Hepatocyte (in vitro differentiated cells): ENCODE measurements at places on chromosomes 7 and 10. TPM values are rescaled to one million over a fixed set of nuclear protein-coding genes. Genes with fewer than 3 reads are reported as not detected.

The DYNC1I1 gene
- total RNA-seq, result 2.5 and 4.6 TPM in 2 replicates

The EVX1 gene
- 1.1 and 1.6 TPM in 2 replicates for total RNA-seq

- H3K27ac ChIP-seq, result no peak overlapping the region
- no peaks in the 10 kb centered on the region for H3K27me3 ChIP-seq
- DNase-seq, result no peak
- no peaks in the 10 kb centered on the region for H3K4me1 ChIP-seq
These were observed 67.7 kb downstream of the GNA12 start for GRCh38 chr7:2776401-2776800.

- DNase-seq, result no peak
- no peaks in the 10 kb centered on the region for H3K27me3 ChIP-seq
- no peaks in the 10 kb centered on the region for H3K36me3 ChIP-seq
- H3K4me1 ChIP-seq, result no peaks in the 10 kb centered on the region
These were observed 75.2 kb downstream of the ZNF22 start for GRCh38 chr10:45075826-45076380.

GRCh38 chr10:17474595-17475323, 20.4 kb upstream of the ST8SIA6 start:
- no peaks in the 10 kb centered on the region for H3K36me3 ChIP-seq
- H3K4me3 ChIP-seq, result no peak overlapping the region
- DNase-seq, result peak; percentile 14
- no peak overlapping the region for H3K27ac ChIP-seq
- H3K27me3 ChIP-seq, result no peaks in the 10 kb centered on the region
- no peaks in the 10 kb centered on the region for H3K4me1 ChIP-seq

- peak; percentile 15 for DNase-seq
- no peaks in the 10 kb centered on the region for H3K4me1 ChIP-seq
- no peak overlapping the region for H3K27ac ChIP-seq
- no peaks in the 10 kb centered on the region for H3K36me3 ChIP-seq
- H3K27me3 ChIP-seq, result no peaks in the 10 kb centered on the region
- no peak overlapping the region for H3K4me3 ChIP-seq
These were observed 271.9 kb downstream of the PLXDC2 start for GRCh38 chr10:20088061-20088701.

DNA sequence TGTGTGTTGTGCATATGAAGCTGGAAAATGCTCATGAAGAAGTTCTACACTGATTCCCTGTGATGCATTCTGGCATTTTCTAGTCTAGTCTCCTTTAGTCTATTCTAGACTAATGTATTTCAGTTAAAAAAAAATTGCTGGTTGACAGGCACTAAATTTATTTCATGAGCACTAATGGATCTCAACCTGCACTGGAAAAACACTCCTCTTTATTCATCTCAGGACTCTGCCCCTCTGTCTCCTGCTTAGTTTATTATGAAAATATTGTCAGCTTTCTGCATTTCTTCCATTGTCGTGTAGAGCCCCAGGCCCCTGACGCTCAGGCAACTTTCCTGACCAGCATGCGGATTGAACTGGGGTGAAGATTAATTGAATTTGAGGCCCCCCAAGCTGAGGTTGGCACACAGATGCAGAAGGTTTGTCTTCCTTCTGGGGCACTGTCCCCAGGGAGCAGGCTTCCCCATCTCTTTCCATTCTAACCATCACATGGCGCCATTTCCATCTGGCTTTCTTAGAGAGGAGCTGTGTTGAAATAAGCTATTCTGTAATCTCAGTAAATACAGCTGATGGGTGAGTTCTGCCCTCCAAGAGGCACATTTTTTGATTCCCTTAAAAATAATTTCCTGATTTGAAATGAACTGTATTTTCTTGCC, 128.7 kb downstream of the INSYN2A start:
- DNase-seq, result no peak
- H3K27me3 ChIP-seq, result no peaks in the 10 kb centered on the region
- H3K4me1 ChIP-seq, result no peaks in the 10 kb centered on the region
- H3K4me3 ChIP-seq, result no peak overlapping the region
- H3K27ac ChIP-seq, result no peak overlapping the region

DNA sequence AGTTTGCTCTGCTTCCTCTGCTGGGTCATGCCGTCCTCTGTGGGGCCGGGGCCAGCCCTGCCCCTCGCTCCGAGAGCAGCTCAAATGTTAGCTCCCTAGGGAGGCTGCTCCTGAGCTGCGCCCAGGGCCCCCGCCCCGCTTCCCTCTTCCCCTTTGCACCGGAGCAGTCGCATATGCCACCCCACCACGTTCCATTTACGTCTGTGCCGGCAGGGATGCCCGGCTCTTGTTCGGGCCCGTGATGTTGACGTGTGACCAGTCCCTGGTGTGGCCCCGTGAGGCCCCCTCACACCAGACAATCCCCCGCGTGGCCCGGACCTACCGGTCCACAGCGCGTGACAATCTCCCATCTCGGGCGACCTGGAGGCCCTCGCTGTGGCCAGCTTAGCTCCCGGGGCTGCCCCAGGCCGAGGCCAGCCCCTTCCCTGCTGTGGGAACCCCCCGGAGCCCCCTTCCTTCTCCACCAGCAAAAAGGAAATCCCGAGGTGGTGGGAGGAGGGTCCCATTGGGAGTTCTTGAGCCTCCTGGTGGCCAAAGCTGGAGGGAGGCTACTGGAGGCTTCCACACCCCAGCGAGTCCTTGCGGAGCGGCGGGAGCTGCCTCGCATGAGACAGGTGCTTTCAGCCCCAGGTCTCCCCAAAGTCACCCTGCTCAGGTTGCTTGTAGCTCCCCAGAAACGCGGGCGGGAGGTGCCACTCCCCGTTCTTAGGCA, 15.2 kb downstream of the FAM20C start:
- H3K27ac ChIP-seq, result no peak overlapping the region
- H3K4me3 ChIP-seq, result no peak overlapping the region
- H3K36me3 ChIP-seq, result no peaks in the 10 kb centered on the region
- no peaks in the 10 kb centered on the region for H3K4me1 ChIP-seq
- H3K27me3 ChIP-seq, result no peaks in the 10 kb centered on the region
- DNase-seq, result no peak

The GHRHR gene
- 12.2 TPM in 1 of 2 replicates, not detected in the other for total RNA-seq

The PNLIP gene
- 0.13 TPM in 1 of 2 replicates, not detected in the other for total RNA-seq

GRCh38 chr10:10363217-10363616, 654.5 kb upstream of the CELF2 start:
- no peak overlapping the region for H3K4me3 ChIP-seq
- no peaks in the 10 kb centered on the region for H3K4me1 ChIP-seq
- H3K36me3 ChIP-seq, result no peaks in the 10 kb centered on the region
- H3K27me3 ChIP-seq, result no peaks in the 10 kb centered on the region

DNA sequence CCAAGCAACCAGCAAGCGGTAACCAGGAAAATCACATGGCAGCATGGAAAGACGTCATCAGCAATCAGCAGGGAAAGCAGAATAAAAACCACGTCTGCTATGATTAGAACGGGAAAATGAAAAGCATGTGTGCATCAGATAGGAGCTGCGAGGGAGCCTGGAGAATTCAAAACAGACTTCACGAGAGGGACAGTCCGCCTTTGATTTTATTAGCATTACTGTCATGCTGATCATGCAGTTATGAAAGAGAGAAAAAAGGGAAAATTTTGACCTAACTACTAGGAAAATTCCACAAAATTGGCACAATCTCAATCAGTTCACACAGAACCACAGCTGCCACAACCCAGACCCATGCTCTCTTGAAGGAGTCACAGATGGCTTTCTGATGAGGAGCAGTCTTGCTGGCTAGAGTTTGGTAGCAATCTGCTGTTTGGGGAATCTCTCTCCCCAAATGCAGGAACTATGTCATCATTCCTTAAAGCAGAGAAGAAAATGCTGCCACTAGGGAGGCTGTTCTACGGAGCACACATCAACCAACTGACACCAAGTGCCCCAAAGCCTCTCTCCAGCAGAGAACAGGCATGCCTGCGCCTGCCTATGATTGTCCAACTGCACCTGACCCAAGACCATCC, 295.9 kb downstream of the TNS3 start:
- DNase-seq, result no peak
- H3K27ac ChIP-seq, result peak overlapping the region; percentile 51
- peaks cover 5% of the 10 kb centered on the region for H3K4me1 ChIP-seq

The CRYGN gene
- total RNA-seq, result not detected in 2 replicates

The TSPAN33 gene
- total RNA-seq, result 9.6 and 10.4 TPM in 2 replicates

GRCh38 chr7:44096326-44096881, 7.7 kb upstream of the AEBP1 start:
- no peak overlapping the region for H3K27ac ChIP-seq
- no peaks in the 10 kb centered on the region for H3K36me3 ChIP-seq
- no peak overlapping the region for H3K4me3 ChIP-seq
- peaks cover 5% of the 10 kb centered on the region for H3K4me1 ChIP-seq
- no peak for DNase-seq

The NRF1 gene
- total RNA-seq, result 12.0 and 21.7 TPM in 2 replicates

The THAP5 gene
- 36.9 and 39.1 TPM in 2 replicates for total RNA-seq

DNA sequence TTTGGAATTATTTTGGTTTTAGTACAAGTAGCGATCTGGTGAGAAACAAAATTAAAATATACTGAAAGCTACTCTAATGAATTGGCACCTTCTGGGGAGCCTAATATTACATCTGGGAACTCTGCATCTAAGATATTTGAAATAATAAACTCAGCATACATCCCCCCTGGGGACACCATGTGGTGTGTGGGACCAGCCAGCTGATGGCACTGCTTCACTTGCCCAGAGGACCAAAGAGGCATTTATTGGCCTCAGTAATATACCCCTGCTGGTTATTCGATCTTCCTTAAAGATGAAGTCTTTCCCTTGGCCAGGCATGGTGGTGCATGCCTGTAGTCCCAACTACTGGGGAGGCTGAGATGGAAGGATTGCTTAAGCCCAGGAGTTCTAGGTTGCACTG, 195.1 kb upstream of the AUTS2 start:
- H3K36me3 ChIP-seq, result no peaks in the 10 kb centered on the region
- H3K4me1 ChIP-seq, result no peaks in the 10 kb centered on the region
- H3K27ac ChIP-seq, result no peak overlapping the region
- H3K27me3 ChIP-seq, result no peaks in the 10 kb centered on the region

DNA sequence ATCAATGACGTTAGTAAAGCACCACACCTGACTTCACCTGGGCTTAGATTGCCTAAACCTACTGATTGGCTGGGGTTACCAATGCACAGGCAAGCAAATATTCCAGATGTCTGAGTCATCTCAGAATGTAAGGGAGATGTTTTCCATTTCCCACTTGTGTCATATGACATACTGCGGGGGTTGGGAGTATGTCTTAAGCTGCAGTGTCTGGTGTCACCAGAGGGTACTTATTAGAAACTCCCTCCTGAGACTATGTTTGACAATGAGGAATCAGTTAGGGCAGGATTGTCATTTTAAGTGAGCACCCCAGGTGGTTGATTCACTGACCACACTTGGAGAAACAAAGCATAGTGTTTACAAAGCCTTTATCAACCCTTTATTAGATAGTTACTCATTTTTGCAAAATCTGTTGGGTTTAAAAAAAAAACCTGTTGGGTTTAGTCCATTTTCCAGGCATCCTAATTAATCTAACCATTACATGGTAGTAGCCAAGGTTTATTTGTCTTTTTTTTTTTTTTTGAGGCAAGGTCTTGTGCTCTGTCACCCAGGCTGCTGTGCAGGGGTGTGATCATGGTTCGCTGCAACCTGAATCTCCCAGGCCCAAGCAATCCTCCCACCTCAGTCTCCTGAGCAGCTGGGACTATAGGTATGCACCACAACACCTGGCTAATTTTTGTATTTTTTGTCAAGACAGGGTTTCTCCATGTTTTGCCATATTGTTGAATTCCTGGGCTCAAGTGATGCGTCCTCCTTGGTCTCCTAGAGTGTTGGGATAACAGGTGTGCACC, 72.5 kb downstream of the CDK6 start:
- no peaks in the 10 kb centered on the region for H3K27me3 ChIP-seq
- H3K36me3 ChIP-seq, result no peaks in the 10 kb centered on the region
- peak; percentile 76 for DNase-seq

The SPDYE9 gene
- total RNA-seq, result 0.07 TPM in 1 of 2 replicates, not detected in the other

- peak overlapping the region; percentile 55 for H3K4me3 ChIP-seq
- peak; percentile 46 for DNase-seq
- H3K27ac ChIP-seq, result no peak overlapping the region
- H3K4me1 ChIP-seq, result peaks cover 4% of the 10 kb centered on the region
- peaks cover 78% of the 10 kb centered on the region for H3K27me3 ChIP-seq
- no peaks in the 10 kb centered on the region for H3K36me3 ChIP-seq
These were observed 191.0 kb downstream of the LSM5 start for GRCh38 chr7:32299133-32299702.

GRCh38 chr10:93333278-93333978, 148.7 kb downstream of the MYOF start:
- no peak overlapping the region for H3K4me3 ChIP-seq
- H3K36me3 ChIP-seq, result no peaks in the 10 kb centered on the region
- H3K27ac ChIP-seq, result no peak overlapping the region
- H3K27me3 ChIP-seq, result no peaks in the 10 kb centered on the region
- no peak for DNase-seq
- no peaks in the 10 kb centered on the region for H3K4me1 ChIP-seq

GRCh38 chr7:55096323-55096722, 77.5 kb downstream of the EGFR start:
- no peak overlapping the region for H3K4me3 ChIP-seq
- H3K36me3 ChIP-seq, result no peaks in the 10 kb centered on the region
- H3K27me3 ChIP-seq, result no peaks in the 10 kb centered on the region
- peaks cover 45% of the 10 kb centered on the region for H3K4me1 ChIP-seq

- no peak overlapping the region for H3K27ac ChIP-seq
- H3K4me3 ChIP-seq, result no peak overlapping the region
- H3K36me3 ChIP-seq, result no peaks in the 10 kb centered on the region
- DNase-seq, result no peak
These were observed 15.0 kb downstream of the RET start for GRCh38 chr10:43091846-43092245.

The SLC26A3 gene
- 14.2 and 18.1 TPM in 2 replicates for total RNA-seq

The STK31 gene
- total RNA-seq, result 0.10 and 2.6 TPM in 2 replicates

GRCh38 chr7:138382862-138383565, 77.0 kb upstream of the TRIM24 start:
- DNase-seq, result no peak
- no peak overlapping the region for H3K4me3 ChIP-seq
- H3K27ac ChIP-seq, result no peak overlapping the region
- H3K36me3 ChIP-seq, result no peaks in the 10 kb centered on the region

GRCh38 chr10:96541921-96542320, 28.2 kb upstream of the TLL2 start:
- no peaks in the 10 kb centered on the region for H3K27me3 ChIP-seq
- H3K4me3 ChIP-seq, result no peak overlapping the region
- no peaks in the 10 kb centered on the region for H3K4me1 ChIP-seq
- no peaks in the 10 kb centered on the region for H3K36me3 ChIP-seq
- no peak overlapping the region for H3K27ac ChIP-seq

- H3K36me3 ChIP-seq, result no peaks in the 10 kb centered on the region
- H3K4me1 ChIP-seq, result no peaks in the 10 kb centered on the region
- no peaks in the 10 kb centered on the region for H3K27me3 ChIP-seq
- DNase-seq, result no peak
These were observed 11.2 kb downstream of the SFTPD start for GRCh38 chr10:79937701-79938151.

DNA sequence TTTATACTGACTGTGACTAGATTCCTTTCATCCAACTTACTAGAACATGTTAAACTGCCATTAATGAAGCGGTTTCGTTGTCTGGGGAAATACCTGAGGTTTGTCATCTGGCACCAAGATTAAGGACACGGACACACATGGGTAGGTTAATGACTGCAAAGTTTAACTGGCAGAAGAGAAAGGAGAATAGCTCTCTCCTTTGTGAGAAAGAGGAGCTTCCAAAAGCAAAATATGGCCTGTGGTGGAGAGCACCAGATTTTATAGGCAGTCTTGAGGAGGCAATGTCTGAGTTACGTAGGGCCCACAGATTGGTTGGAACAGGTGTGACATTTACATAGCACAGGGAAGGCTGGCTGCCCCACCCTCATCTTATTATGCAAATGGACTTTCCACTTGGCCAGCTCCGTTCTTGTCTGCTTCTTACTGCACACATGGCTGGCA, 1193.0 kb upstream of the CELF2 start:
- H3K36me3 ChIP-seq, result no peaks in the 10 kb centered on the region
- H3K27ac ChIP-seq, result peak overlapping the region; percentile 93
- peak; percentile 50 for DNase-seq

The NXPH1 gene
- total RNA-seq, result 0.28 TPM in 1 of 2 replicates, not detected in the other

The MSS51 gene
- 1.2 and 1.6 TPM in 2 replicates for total RNA-seq
